ENCODE measurements at places on chromosomes 12 and 14.

- DNase-seq, result no peak
Measured at GRCh38 chr12:5078423-5078822, 34.7 kb downstream of the KCNA5 start.

DNA sequence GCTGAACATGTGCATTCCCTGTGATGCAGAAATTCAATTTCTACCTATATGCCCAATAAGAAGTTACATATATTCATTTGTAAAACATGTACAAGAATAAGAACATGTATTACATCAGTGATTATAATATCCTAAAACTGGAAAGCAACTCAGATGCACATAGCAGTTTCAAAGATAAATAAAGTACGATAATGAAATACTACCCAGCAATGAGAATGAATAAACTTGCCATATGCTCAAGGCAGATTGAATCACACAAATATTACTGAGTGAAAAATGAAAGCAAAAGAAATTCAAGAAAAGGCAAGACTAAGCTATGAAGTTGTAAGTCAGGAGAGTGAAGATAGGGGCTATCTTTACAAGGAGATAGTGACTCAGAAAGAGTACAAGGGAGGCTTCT, 345.3 kb upstream of the OR4E1 start:
- DNase-seq, result no peak

DNA sequence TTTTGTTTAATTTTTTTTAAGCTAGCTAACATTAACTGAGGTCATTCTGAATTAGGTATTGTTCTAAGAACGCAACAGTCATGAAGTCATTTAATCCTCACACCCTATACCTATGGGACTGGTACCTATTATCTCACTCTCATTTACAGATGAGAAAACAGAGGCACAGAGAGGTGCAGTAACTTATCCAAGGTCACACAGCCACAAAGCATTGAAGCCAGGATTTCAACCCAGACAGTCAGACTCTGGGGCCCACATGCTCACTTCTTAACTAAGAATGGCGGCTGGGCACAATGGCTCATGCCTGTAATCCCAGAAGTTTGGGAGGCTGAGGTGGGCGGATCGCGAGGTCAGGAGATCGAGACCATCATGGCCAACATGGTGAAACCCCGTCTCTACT, 15.0 kb upstream of the DTX1 start:
- DNase-seq, result no peak

GRCh38 chr14:64110802-64111201, 183.4 kb downstream of the ESR2 start:
- no peak for DNase-seq

GRCh38 chr12:89469361-89469760, 55.2 kb downstream of the GALNT4 start:
- no peak for DNase-seq

DNA sequence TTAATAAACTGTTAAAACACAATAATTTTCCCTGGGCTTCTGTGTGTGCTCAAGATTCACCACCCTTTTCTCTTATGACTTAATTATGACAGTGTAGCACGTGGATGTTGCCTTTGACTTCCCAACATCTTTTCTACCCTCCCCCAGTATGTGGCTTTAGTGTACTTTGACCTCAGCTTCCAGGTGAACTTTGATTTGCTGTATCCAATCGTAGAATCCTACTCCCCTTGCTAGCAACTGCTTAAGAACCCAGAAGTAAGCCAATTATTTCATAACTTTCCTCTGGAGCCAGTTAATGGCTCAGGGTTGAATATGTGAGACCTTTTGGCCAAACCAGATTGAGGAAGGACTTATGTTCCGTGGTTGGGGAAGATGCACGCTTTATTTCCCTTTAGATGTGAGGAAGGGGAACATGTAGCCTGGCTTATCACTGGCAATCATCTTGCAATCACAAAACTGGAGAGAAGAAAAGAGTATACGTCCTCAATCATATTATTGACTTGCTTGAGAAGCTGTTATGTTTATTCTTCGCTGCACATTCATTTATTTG, 259.6 kb upstream of the ATP2B1 start:
- DNase-seq, result no peak

DNA sequence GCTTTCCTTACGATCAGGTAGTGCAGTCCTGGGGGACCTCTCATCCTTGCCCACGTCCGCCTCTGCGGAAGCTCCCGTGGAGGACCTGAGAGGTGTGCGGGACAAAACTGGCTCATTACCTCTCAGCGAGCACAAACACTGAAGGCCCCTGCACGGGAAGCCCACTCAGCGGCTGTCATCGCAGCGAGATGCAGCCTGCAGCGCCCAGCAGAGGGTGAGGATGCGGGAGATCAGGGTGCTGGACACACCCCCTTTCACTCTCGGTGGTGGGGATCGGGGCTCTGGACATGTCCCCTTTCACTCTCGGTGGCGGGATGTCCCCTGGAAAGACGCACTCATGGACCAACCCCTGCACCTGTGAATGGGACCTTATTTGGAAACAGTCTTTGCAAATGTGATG, 111.6 kb downstream of the PIWIL1 start:
- no peak for DNase-seq

- no peak for DNase-seq
Measured at GRCh38 chr14:86296173-86296572, 766.2 kb downstream of the FLRT2 start.

DNA sequence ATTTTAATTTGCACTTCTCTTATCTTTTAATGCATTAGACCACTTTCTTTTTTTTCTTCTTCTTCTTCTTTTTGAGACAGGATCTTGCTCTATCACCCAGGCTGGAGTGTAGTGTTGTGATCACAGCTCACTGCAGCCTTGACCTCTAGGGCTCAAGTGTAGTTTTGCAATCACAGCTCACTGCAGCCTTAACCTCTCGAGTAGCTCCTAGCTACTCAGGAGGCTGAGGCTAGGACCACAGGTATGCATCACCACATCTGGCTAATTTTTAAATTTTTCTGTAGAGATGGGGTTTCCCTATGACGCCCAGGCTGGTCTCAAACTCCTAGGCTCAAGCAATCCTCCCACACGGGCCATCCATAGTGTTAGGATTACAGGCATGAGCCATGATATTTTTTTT, 12.7 kb downstream of the TMED8 start:
- no peak for DNase-seq

GRCh38 chr12:66716522-66716921, 37.6 kb upstream of the GRIP1 start:
- DNase-seq, result no peak

DNA sequence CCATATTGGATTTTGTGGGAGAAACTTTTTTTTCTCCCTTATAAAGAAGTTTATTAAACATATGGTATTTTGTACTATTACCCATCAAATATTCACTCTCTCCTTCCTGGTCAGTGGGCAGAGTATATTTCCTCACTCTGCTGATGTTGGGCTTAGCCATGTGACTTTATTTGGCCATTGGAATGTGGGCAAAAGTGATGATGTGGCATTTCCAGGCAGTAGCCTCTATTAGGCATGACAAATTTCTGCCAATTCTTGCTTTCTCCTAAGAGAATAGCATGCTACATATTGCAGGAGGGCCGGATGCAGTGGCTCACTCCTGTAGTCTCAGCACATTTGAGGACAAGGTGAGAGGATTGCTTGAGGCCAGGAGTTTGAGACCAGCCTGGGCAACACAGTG, 24.4 kb upstream of the WSCD2 start:
- DNase-seq, result no peak

DNA sequence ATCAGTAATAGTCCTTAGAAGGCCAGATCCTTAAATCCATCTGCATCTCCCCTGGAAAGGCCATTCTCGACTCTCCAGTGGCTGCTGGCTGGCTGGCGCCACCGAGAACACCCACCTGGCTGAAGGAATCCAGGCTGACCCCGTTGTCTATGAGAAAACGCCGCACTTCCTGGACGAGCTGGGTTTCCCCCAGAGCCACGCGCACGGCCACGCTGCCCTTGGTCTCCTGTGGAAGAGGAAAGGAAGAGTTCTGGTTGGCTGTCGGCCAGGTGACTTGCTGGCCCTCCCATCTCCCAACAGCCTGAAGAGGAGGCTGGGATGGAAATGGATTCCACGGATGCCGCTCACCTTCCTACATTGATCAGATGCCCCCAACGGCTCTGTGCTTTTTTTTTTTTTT, 23.9 kb downstream of the RBM19 start:
- no peak for DNase-seq

- DNase-seq, result no peak
Measured at GRCh38 chr12:6065863-6066199, 58.6 kb downstream of the VWF start.

DNA sequence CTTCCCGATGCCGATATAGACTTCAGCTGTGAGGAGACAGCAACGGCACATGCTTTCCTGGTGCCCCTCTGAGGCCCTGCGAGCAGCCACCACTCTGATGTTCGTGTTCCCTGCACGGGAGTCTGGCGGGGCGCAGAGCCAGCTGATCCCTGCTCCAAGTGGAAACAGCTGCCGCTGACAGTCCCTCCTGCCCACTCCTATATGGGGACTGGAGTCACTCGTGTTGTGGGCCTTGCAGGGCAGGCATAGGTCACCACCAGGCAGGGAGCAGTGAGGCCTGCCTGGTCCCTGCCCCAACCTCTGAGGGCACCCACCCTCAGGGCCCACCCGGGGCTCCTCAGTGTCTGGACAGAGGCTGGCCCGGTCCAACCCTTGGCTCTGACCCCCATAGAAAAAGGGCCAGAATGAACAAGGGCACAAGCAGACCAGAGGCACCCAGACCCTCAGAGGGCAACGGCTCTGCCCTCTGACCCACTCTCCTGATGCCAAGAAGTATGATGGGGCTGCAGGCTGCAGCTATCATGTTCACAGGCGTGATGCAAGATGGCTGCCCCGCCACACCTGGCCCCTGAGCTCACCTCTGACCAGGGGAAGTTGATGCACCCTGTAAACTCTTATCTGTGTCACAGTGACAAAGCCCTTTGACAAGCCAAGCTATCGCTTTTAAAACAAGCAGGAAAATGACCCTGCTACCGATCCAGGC, 181.6 kb downstream of the CALM1 start:
- DNase-seq, result no peak

- no peak for DNase-seq
Measured at GRCh38 chr12:42793166-42793565, 203.6 kb upstream of the PRICKLE1 start.

GRCh38 chr14:56490379-56490778, 89.2 kb upstream of the TMEM260 start:
- DNase-seq, result no peak

DNA sequence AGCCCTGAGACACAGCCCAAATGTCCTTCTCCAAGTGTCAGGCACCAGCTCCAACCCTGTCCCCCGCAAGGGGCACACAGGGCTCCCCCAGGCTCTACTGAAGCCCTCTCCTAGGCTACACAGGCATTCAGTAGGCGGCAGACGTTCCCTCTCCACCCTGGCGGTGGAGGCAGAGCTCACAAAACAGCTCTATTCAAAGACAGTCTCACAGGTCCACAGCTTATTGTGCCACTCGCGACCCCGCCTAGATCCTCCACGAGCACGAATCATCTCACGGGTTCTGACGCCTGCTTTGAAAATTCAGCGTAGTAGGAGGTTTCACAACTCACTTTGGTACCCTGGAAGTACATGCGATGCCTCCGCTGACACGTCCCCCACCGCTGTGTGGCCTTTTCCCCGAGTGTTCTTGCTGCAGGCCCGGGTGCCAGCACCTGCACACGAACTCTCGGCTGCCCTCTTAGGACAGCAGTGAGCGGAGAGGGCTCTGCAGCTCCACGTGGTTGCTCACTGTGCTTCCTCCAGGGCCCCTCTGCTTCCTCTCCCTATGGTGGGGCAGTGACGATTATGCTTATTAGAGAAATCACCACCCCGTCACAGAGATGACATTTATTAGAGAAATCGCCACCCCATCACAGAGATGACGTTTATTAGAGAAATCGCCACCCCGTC, 78.5 kb downstream of the ADGRD1 start:
- DNase-seq, result no peak

GRCh38 chr14:95547272-95547625, 12.4 kb downstream of the GLRX5 start:
- DNase-seq, result no peak

- DNase-seq, result no peak
Measured at GRCh38 chr12:27762757-27763156, 17.3 kb upstream of the KLHL42 start.

GRCh38 chr12:80954857-80955520, 17.3 kb upstream of the LIN7A start:
- no peak for DNase-seq

DNA sequence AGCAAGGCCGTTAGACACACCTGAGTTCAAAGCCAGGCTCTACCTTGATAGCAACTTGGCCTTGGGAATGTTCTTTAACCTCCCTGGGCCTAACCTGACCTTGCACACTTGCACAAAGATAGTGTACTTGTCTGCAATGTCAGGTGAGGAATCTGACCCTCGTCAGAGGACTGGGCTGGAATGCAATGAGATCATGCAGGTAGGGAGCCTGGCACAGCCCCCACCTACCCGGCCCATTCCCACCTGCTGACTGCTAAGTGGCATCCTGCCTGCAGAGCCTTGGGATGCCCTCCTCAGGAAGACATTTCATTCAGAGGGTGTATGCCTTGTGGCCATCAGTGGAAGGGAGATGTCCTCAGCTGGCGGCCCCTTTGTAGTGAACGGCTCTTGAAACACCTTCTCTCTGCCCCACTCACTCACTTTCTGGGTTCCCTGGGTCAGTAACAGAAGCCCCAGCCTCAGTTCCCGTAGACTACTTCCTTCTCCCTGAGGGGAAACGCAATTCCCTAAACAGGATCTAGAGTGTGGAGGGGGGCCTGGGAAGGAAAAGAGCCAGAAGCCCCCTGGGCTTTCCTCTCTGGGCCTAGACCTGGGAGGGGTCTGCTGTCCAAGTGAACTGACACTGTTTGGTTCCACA, 68.0 kb upstream of the DICER1 start:
- no peak for DNase-seq

GRCh38 chr14:73058922-73059673, 764 bp downstream of the RBM25 start:
- DNase-seq, result peak; percentile 33

DNA sequence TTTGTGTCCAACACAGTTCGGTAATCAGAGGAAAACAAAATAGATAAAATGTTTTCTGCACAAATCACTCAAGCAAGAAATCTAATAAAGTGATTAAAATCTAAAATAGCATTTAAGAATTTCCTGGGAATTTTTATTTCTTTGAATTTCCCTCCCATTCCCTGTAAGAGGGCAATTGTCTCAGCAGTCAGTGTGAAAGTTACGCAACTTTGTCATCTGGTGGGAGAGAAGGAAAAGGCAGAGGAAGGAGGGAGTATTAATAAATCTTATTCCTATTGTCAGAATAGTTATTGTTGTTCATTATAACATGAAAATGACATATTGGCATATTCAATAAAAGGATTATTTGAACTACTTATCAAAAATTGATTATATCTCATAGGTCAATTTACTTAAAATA, 464.9 kb downstream of the PRKD1 start:
- no peak for DNase-seq

GRCh38 chr12:62291864-62292760, 31.9 kb downstream of the USP15 start:
- DNase-seq, result no peak

GRCh38 chr12:104115587-104115975, 22.4 kb downstream of the NFYB start:
- no peak for DNase-seq

DNA sequence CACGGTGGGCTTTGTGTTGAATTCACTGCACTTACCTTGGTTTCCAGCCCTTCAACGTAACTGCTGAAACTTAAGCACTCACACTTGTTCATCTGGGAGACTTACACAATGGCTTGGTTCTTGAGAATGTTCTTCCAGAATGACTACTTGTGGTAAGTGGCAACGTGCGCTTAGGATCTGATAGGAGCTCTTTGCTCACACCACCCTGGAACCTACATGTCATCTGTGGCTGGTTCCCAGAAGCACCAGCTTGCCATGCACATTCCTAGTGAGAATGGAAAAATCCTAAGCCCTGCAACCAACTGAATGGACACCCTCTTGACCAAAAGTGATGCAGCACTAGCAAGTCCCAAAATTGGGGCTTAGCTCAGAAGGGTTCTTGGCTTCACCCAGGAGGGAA, 59.0 kb upstream of the FAM181A start:
- no peak for DNase-seq

Measured in HuH-7.5 (cell line).